Thymus (tissue), 14 donors: ENCODE measurements at places on chromosomes 2 and 18. TPM values are rescaled to one million over a fixed set of nuclear protein-coding genes. Genes with fewer than 3 reads are reported as not detected.

Gene RNF144A
- polyA plus RNA-seq: 4.0 TPM

Gene ALPG
- polyA plus RNA-seq: 0.96 TPM

Gene PCGF1
- polyA plus RNA-seq: 29.0 TPM

Gene DPY30
- 147 TPM for polyA plus RNA-seq

Gene ALS2
- 10.3 TPM for polyA plus RNA-seq

Gene CXCR1
- 0.37 TPM for polyA plus RNA-seq

Gene IL1RL2
- polyA plus RNA-seq: 1.1 TPM

Gene UGT1A8
- 2.6 TPM for polyA plus RNA-seq

Gene C2orf80
- polyA plus RNA-seq: 0.07 TPM

Gene IL36B
- polyA plus RNA-seq: 0.11 TPM

Gene MYO7B
- 5.2 TPM for polyA plus RNA-seq

Gene ZNF142
- polyA plus RNA-seq: 6.7 TPM

Gene LRRC30
- 0.05 TPM for polyA plus RNA-seq

Gene TRABD2A
- polyA plus RNA-seq: 13.8 TPM

Gene SLC40A1
- polyA plus RNA-seq: 53.1 TPM

Gene IGFBP5
- 134 TPM for polyA plus RNA-seq

Gene C1GALT1C1L
- 0.48 TPM for polyA plus RNA-seq

Gene CCDC74A
- polyA plus RNA-seq: 35.1 TPM

Gene PCARE
- polyA plus RNA-seq: 0.02 TPM

Gene SLC19A3
- 0.78 TPM for polyA plus RNA-seq

Gene SNED1
- 3.2 TPM for polyA plus RNA-seq

Gene INHA
- polyA plus RNA-seq: 0.71 TPM

Gene ZCCHC2
- polyA plus RNA-seq: 10.7 TPM

Gene EML6
- 3.4 TPM for polyA plus RNA-seq

Gene MAP2
- 5.3 TPM for polyA plus RNA-seq

Gene DTNA
- 2.9 TPM for polyA plus RNA-seq

Gene ZNF519
- polyA plus RNA-seq: 2.8 TPM

Gene HK2
- 4.8 TPM for polyA plus RNA-seq

Gene MPP4
- 0.16 TPM for polyA plus RNA-seq

Gene KCNG3
- 0.62 TPM for polyA plus RNA-seq

Gene SEC11C
- 86.0 TPM for polyA plus RNA-seq

Gene PRSS56
- 0.09 TPM for polyA plus RNA-seq

Gene SPDYA
- polyA plus RNA-seq: 0.21 TPM

Gene SERPINB7
- 28.9 TPM for polyA plus RNA-seq

Gene EMILIN1
- 8.9 TPM for polyA plus RNA-seq

Gene CABYR
- polyA plus RNA-seq: 3.5 TPM

Gene ABCG8
- 0.05 TPM for polyA plus RNA-seq

Gene ALPP
- 0.32 TPM for polyA plus RNA-seq
